ENCODE measurements at places on chromosomes 6 and 20. TPM values are rescaled to one million over a fixed set of nuclear protein-coding genes. Genes with fewer than 3 reads are reported as not detected.

The FAM162B gene
- total RNA-seq = not detected

The PRL gene
- not detected for total RNA-seq

The C6orf58 gene
- not detected for total RNA-seq

The ELOVL2 gene
- not detected for total RNA-seq

The TAGAP gene
- 160 TPM for total RNA-seq

The OPN5 gene
- not detected for total RNA-seq

The ACSS1 gene
- 56.5 TPM for total RNA-seq

The KIFC1 gene
- total RNA-seq = 0.69 TPM

The CLVS2 gene
- not detected for total RNA-seq

The TSPO2 gene
- total RNA-seq = not detected

The GLP1R gene
- not detected for total RNA-seq

The MUC22 gene
- total RNA-seq = not detected

The SLC44A4 gene
- total RNA-seq = not detected

The ACTL10 gene
- total RNA-seq = 6.0 TPM

The SYCP2L gene
- not detected for total RNA-seq

The CLPSL2 gene
- total RNA-seq = not detected

The ATP9A gene
- total RNA-seq = 1.0 TPM

The CNR1 gene
- not detected for total RNA-seq

The E2F3 gene
- total RNA-seq = 25.5 TPM

The SLC22A23 gene
- total RNA-seq = 12.5 TPM

The ZC2HC1B gene
- total RNA-seq = not detected

The OR12D2 gene
- total RNA-seq = not detected

The DHX16 gene
- total RNA-seq = 53.4 TPM

The SASH1 gene
- total RNA-seq = 0.30 TPM

Measured in CD4-positive, alpha-beta memory T cell (primary cell).